ENCODE measurements at places on chromosomes 5 and 9. TPM values are rescaled to one million over a fixed set of nuclear protein-coding genes. Genes with fewer than 3 reads are reported as not detected.

DNA sequence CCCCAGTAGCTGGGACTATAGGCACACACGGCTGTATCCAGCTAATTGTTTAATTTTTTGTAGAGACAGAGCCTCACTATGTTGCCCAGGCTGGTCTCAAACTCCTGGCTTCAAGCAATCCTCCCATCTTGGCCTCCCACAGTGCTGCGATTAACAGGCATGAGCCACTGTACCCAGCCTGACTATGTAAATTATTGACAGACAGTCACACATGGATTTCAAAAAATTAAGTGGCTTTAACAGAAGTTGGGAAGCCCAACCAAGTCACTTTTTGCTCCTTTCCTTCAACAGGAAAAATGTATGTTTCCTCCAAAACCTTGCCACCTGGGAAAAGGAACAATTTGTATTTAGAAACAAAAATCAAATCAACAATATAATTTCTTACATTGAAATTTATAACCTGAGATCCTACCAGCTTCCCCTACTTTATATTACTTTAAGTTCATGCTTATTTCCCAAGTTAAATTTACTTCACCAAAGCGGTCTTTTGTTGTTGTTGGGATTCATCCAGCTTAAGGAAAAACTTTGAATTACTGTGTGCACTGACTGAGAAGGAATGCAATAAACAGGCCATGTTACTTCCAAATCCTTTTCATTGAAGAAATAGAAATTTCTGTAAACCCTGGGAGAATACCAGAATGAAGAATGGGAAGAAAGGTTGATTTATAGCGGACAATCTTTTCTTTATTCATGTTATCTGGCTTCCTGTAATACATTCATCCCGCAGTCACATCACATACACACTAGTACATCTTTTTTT, 8.6 kb downstream of the PCA3 start:
- H3K27me3 ChIP-seq: no peaks in the 10 kb centered on the region
- H3K27ac ChIP-seq: no peak overlapping the region
- H3K4me1 ChIP-seq: no peaks in the 10 kb centered on the region
- no peak overlapping the region for H3K4me3 ChIP-seq
- DNase-seq: peak; percentile 88
- no peaks in the 10 kb centered on the region for H3K36me3 ChIP-seq

- no peaks in the 10 kb centered on the region for H3K4me1 ChIP-seq
- no peaks in the 10 kb centered on the region for H3K27me3 ChIP-seq
- no peak overlapping the region for H3K27ac ChIP-seq
- DNase-seq: no peak
- H3K4me3 ChIP-seq: no peak overlapping the region
Observed at GRCh38 chr5:69276422-69277174, 41.9 kb downstream of the CDK7 start.

- no peak for DNase-seq
- H3K27ac ChIP-seq: no peak overlapping the region
- H3K4me1 ChIP-seq: no peaks in the 10 kb centered on the region
- H3K27me3 ChIP-seq: no peaks in the 10 kb centered on the region
- H3K4me3 ChIP-seq: no peak overlapping the region
Observed at GRCh38 chr9:131976157-131977108, 103.2 kb downstream of the MED27 start.

DNA sequence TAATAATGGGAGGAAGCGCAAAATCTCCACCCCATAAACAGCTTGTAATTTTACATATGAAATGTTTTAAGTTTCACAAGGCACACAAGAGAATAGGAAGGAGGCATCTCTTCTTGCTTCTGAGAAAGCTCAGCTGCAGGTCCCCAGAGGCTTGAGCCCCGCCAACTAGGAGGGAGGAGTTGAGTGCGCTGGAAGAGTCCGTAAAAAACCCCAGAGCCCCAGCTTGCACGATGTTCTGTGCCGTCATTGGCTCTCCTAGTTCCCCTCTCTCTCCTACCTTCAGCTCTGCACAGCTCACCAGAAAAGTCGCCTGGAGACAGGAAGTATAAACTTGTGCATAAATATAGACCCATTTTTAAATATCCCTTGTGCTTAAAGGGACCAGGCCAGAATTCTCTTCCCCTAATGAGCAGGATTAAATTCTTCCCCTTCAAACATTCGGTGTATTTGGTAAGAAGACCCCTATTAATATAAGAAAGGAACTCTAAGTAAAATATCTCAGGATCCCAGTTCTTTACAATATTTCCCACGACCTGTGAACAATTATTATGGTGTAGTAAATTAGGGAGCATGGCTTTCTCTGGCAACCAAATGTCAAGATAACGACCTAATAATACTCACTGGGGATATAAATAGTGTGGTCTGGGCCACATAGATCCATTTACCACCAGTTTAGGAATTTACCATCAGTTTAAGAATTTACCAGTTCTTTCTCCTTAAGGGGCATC, 13.7 kb downstream of the GLRX start:
- peak overlapping the region; percentile 61 for H3K27ac ChIP-seq
- peaks cover 3% of the 10 kb centered on the region for H3K36me3 ChIP-seq
- no peak overlapping the region for H3K4me3 ChIP-seq
- peak; percentile 90 for DNase-seq
- H3K4me1 ChIP-seq: peaks cover 33% of the 10 kb centered on the region

GRCh38 chr9:18861609-18862544, 171.1 kb downstream of the SAXO1 start:
- no peaks in the 10 kb centered on the region for H3K36me3 ChIP-seq
- no peak overlapping the region for H3K27ac ChIP-seq
- H3K4me1 ChIP-seq: no peaks in the 10 kb centered on the region
- no peak overlapping the region for H3K4me3 ChIP-seq
- no peaks in the 10 kb centered on the region for H3K27me3 ChIP-seq
- DNase-seq: peak; percentile 82

- no peaks in the 10 kb centered on the region for H3K27me3 ChIP-seq
- H3K4me3 ChIP-seq: no peak overlapping the region
- DNase-seq: no peak
- no peak overlapping the region for H3K27ac ChIP-seq
Observed at GRCh38 chr5:9445826-9446388, 100.0 kb downstream of the SEMA5A start.

GRCh38 chr9:90515510-90515909, 127.1 kb downstream of the DIRAS2 start:
- no peaks in the 10 kb centered on the region for H3K4me1 ChIP-seq
- no peak for DNase-seq
- H3K4me3 ChIP-seq: no peak overlapping the region
- no peaks in the 10 kb centered on the region for H3K36me3 ChIP-seq
- H3K27ac ChIP-seq: no peak overlapping the region

GRCh38 chr5:60299944-60300343, 400.0 kb downstream of the DEPDC1B start:
- H3K4me3 ChIP-seq: no peak overlapping the region
- H3K27me3 ChIP-seq: no peaks in the 10 kb centered on the region
- DNase-seq: no peak
- no peaks in the 10 kb centered on the region for H3K4me1 ChIP-seq
- no peaks in the 10 kb centered on the region for H3K36me3 ChIP-seq
- no peak overlapping the region for H3K27ac ChIP-seq

DNA sequence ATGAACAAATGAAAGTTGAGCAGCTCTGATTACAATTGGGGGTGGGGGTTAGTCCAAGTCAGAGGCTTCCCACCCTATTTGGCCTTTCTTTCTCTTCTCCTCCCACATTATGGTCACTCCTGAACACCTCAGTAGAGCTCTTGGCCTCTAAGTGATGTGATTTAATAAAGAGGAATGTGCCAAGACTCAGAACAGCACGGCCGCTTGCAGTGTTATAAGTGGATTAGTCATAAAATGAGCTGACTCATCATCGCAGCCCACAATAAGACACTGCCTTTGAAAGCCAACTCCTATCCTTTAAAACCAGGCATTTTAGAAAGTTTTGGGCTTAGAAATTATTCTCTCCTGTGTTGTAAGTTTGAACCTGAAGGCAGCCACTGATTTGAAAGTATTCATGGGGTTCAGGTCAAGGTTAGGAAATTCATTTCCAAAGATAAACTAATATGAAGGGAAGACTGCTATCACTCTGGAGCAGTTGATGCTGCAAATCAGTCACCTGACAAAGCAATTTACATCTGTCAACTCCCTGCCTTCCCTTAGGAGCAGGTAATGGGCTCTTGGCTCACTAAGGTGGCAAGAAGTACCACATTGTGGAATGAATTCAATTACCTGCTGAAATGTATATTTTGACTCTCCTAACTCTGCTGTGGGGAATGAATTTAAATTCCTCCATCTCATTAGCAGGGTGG, 283.6 kb upstream of the NMUR2 start:
- no peak overlapping the region for H3K4me3 ChIP-seq
- peaks cover 3% of the 10 kb centered on the region for H3K4me1 ChIP-seq
- no peak overlapping the region for H3K27ac ChIP-seq
- H3K27me3 ChIP-seq: no peaks in the 10 kb centered on the region
- no peak for DNase-seq

DNA sequence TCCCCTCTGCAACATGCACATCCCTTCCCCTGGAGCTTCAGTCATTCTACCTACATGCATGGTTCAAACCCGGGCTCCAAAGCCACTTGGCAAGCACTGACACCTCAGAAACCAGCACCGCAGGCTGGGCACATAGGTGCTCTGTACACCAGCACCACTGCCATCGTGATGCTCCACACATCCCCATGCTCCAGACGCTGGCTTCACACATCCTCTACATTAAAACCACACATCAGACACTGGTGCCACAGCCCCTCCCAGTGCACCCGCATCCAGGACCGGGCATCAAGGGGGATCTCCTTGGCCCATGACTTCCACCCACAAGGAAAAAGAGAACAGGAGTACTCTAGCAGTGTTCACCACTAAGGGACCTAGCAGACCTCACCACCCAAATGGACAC, 787.7 kb downstream of the CDH18 start:
- no peak for DNase-seq
- H3K4me3 ChIP-seq: no peak overlapping the region

The ANKRD55 gene
- total RNA-seq: 1.2 TPM

The BTNL9 gene
- total RNA-seq: 11.9 TPM

The TLX3 gene
- not detected for total RNA-seq

The TXNDC8 gene
- not detected for total RNA-seq

The SLC6A18 gene
- total RNA-seq: not detected

The SLC46A2 gene
- 0.66 TPM for total RNA-seq

The DDX4 gene
- not detected for total RNA-seq

The MYMK gene
- total RNA-seq: not detected

The CAVIN4 gene
- 0.13 TPM for total RNA-seq

Measured in kidney (tissue), 22 donors.